ENCODE measurements at places on chromosomes 1 and 21.

DNA sequence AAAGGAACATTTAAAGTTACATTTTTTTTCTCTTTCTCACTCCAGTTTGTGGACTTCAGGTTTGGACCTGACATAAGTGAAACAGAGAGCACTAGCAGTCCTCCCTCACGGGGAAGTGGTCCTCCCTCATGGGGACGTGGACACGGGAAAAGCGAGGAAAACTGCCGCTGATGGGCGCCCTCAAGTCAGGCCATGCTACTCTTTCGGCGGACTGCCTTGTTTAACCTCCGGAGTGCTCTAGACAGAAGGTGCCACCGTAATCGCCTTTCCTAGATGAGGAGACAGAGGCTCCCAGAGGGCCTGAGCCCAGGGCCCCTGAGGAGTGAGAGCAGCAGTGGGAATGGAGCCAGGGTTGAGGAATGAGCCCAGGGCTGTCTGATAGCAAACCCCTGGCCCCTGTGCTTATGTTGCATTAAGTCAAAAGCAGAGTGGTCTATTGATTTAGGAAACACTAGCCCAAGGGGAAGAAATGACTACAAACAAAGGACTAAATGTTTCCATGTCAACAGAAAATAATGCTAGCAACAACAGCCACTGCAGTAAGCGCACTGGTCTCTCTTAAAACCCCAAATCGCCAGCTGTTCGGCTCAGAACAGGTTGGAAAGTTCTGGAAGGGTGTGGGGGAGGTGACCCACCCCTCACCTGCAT lies 84.1 kb downstream of the DMRTB1 start:
- no peak for DNase-seq

DNA sequence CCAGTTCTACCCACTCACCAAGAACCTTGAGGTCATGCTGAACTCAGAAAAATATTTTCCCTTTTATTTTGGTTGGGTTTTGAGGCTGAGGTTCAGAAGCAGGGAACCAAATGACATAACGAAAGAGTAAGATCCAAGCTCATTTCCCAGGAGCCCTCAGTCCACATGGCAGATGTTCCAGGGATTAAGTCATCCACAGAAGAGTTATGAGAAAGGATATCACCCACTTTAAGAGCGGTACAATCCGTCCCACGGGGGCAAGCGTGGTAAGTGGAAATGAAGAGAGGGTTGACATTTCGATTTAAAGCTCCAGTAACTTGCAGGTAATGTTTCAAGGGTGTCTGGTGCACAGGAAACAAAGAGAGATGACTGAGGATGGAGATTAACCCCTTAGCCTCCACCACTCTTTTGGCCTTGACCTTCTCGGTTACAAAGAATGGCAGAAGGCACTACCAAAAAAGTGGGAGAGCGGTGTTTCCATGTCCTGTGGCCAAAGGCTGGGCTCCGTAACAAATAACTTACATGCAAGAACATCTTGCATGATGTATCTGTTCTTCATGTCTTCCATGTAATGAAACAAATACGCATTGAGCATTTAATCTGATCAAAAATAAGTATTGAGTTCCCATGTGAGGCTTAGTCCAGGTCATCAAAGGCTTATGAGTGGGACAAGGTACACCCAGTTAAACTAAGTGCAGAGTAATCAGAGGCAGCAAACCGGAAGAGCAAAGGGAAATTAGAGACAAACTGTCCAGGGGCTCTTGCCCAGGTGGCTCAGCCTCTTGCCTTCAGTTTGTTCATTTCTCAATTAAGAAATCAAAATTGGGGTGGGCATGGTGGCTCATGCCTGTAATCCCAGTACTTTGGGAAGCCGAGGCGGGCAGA lies 241.4 kb downstream of the TOMM20 start:
- no peak for DNase-seq

DNA sequence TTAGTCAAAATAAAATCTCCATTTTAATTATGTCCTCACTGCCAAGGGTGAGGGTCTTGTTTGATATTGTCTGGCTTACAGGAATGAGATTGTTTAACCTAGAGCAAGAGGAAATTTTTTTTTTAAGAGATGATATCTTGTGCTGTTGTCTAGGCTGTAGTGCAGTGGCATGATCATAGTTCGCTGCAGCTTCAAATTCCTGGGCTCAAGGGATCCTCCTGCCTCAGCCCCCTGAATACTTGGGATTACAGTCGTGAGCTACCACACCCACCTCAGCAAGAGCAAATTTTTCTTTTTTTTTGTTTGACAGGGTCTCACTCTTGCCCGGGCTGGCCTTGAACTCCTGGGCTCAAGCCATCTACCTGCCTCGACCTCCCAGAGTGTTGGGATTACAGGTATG lies 84.6 kb downstream of the DISP1 start:
- no peak for DNase-seq

- DNase-seq = peak; percentile 10
Observed at GRCh38 chr1:119327450-119328155, 41.0 kb upstream of the HAO2 start.

DNA sequence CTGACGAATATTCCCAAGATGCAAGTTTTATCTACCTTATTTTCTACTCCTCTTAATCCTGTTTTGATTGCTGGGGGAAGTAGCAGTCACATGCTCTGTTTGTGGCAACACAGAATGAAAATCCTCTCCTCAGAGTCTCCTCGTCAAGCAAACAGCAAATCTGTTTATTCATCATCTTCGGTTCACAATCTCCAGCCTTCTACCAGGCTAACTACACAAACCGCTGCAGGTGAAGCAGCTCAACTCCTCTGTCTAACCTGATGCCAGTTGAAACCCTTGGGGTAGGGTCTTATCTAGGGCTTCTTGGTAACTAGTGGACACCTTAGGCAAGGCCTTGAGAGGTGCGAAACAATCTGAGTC lies 91.0 kb downstream of the SIPA1L2 start:
- no peak for DNase-seq

DNA sequence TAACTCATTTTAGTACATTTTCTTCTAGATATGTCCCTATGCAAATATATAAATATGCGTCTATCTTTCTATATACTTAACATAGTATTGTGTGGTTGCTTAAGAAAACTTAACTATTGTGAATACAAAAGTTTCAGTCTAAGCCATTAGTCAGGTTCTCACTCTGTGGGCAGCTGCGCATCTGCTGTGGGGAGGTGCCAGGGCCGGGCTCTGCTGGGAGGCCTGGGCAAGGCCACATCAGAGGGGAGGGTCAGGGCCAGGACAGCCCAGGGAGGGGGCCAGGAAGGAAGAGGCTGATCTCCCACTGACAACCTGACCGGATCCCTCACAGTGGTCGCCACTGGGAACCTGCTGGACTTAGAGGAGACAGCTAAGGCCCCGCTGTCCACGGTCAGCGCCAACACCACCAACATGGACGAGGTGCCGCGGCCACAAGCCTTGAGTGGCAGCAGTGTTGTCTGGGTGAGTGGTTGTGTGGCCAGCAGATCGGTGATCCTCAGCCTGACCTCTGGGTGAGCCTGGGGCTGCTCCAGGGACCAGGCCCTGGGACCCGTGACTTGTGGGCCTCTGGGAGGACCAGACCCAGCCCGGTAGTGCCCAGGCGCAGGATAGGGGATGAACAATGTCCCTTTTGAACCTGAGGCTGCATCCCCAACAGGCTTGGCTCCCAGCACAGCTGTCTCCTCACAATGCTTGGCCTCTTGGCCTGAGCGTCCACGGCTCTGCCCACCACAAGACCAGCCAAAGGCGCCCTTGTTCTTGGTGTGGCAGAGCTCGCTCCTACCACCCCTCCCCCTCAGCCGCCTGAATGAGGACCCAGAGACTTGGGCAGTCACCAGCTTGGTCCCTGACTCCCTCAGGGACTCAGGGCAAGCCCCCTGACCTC lies 20.2 kb downstream of the LDLRAP1 start:
- DNase-seq = no peak

GRCh38 chr21:35509001-35509704 lies 460.1 kb upstream of the RUNX1 start:
- no peak for DNase-seq

- DNase-seq = no peak
Observed at GRCh38 chr21:32328595-32328994, 29.9 kb downstream of the MRAP start.

DNA sequence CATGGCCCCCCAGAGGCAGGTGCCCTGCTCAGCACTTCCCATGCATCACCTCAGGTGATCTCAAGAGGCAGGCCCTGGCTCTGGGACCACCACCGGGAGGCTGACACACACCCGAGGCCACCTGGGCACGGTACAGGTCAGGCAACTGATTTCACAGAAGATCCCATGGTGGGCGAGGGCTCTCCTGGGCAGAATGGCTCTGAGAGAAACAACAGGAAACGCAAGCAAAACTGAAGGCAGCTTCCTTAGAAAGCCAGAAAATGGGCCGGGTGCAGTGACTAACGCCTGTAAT lies 11.4 kb upstream of the SKI start:
- no peak for DNase-seq

DNA sequence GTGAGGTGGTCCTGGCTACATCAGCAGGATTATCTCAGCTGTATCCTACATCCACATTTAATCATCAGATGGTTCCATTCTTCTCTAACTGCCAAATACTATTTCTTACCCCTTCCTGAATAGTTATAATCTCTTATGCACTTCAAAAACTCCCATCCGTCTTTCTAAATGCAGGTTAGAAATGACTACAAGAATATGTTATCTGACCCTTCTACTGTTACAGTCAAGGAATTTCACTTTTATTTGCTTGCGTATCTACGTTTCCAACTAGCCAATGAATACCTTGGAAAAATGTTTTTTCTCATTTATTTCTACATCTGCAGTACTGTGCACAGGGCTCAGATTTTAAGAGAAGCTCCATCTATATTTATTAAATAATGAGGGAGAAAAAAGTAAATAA lies 709.9 kb downstream of the KCNT2 start:
- DNase-seq = no peak

DNA sequence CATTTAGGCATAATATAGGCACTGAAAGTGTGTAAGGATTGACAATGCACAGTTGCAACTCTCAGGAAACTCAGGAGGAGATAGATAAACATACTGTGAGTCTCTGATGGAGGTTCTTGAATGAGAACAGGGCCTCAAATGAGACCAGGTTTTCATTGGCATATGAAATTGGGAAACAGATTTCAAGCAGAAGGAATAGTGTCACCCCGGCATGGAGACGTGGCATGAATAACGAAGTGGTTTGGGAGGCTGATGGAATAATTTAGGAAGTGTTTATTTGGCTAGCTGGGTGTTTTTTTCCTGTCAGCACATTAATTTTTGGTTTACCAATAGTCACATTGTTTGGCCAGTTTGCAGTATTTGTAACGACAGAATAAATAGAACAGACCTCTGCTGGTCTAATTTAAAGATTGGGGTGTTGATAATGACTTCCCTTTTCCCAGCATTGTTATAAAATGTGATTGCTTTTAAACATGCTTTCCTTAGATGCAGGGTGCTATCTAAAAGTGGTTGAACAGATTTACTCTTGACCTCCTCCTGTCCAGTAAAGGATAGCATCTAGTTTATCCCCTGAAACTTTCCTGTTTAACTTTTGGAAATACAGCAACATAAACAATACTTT lies 132.0 kb downstream of the C1orf21 start:
- no peak for DNase-seq

- no peak for DNase-seq
Observed at GRCh38 chr1:209657918-209658317, 5.7 kb upstream of the LAMB3 start.

GRCh38 chr1:180981596-180982387 lies 40.9 kb downstream of the STX6 start:
- DNase-seq = no peak

GRCh38 chr1:17007121-17007520 lies 4.6 kb downstream of the ATP13A2 start:
- no peak for DNase-seq

- no peak for DNase-seq
Observed at GRCh38 chr1:32201011-32201855, 838 bp downstream of the CCDC28B start.

GRCh38 chr1:203206129-203206687 lies 19.7 kb upstream of the CHI3L1 start:
- no peak for DNase-seq

DNA sequence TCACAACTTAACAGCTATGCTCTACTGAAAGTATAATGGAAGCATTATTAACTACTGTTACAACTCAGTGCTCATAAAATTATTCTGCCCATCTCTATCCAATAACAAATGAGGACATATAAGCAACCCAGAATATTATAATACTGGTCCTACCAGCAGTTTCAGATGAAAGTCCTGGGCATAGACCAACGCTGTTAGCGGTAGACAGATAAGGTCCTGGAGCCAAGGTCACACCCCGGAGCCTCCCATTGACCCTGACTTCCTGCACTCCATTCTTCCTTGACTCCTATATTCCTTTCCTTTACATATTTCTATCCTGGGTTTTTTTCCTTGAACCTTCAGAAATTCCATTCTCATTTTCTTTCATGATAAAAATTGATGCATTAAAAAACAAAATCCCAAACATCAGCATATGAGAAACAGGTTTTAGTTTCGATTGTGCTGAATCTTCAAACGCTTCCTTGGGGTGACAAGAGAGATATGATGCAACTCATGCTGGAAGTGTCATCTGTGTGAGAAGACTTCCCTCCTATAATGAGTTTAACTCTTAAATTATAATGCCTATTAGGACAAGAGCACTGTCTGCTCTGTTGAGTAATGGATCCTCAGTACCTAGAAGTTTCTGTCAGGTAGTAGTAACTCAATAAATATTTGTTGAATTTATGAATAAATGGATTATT lies 831.1 kb downstream of the LRRIQ3 start:
- no peak for DNase-seq

DNA sequence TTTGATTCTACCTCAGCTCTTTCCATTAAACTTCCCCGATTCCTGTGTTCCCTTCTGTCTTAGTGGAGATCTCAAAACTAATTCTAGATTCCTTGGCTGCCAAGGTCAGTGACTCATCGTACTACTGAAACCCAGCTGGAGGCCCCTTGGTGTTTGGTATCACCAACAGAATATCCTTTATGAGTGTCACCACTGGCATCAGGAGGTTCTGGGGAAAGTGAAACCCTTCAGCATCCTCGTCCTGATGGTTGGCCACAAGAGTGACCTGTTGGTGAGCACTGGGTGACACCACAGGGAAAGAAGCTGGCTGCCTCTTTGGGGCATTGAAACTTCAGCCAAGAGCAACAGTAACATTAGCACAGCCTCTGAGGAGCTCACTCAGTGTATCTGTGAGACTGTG lies 9.6 kb downstream of the RAB42 start:
- DNase-seq = peak; percentile 22

DNA sequence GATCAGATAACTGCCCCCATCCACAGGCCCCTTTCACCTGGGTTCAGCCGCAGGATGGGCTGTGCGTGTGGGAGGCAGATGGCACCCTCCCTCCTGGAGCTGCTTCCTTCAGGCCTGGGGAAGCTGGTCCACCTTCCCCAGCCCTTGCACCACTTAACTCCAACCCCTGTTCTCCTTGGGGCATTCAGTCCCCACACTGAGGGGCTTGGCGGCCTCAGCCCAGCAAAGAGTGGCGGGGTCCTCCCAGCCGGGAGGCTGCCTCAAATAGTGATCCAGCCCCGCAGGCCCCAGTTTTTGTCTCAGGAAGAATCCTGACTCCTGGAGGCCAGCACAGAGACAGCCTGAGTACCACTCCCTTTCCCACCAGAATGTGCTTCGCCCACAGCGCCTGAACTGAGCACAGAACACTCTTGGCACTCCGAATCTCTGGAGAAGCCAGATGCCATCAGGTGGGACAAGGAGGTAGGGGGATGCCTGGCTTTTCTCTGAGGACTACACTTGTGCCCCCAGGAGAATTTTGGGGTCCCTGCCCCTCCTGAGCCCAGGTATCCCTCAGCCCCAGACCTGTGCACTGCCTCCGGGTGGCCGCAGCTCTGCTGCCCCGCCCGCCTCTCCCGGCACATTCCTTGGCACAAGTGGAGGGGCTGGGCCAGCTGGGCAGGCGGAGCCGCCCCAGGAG lies 936 bp downstream of the PAQR6 start:
- DNase-seq = peak; percentile 59

Data from trophoblast cell (in vitro differentiated cells and primary cell).